AG10803 (cell line): ENCODE measurements at places on chromosomes 5 and 9.

DNA sequence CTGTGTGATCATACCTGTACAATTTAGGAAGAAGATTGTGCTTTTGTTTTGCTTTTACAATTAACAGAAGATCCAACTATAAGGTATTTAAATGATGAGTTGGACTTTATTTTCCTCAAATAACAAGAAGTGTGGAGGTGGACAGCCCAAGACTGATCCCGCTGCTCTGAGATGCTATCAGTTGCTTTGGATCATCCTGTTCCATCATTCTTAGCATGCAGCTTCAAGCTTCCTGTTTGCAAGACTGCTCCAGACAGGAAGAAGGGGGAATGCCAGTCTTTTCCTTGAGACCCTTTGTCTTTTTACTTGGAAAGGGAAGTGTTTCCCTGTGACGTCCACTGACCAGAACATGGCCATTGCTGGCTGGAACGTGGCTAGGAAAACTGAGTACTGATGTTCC is 250.8 kb downstream of the ZSWIM6 start:
- no peak for DNase-seq

DNA sequence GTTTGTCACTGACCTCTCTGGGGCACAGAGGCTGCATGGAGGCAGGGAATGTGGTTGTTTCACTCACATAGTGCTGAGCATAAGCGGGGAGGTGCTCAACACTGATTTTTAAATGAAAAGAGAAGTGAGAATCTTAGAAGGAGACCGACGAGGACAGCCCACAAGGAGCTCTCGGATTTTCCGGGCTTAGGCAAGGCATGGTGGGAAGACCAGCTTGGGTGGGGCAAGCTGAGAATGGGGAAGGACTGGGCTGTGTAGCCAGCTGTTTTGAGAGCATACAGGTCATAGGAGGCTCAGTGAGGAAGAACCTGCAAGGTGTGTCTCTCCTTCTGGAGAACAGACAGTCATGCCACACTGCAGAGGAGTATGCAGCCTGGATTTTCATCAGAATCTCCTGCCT is 86.0 kb upstream of the TNFSF8 start:
- DNase-seq = no peak

DNA sequence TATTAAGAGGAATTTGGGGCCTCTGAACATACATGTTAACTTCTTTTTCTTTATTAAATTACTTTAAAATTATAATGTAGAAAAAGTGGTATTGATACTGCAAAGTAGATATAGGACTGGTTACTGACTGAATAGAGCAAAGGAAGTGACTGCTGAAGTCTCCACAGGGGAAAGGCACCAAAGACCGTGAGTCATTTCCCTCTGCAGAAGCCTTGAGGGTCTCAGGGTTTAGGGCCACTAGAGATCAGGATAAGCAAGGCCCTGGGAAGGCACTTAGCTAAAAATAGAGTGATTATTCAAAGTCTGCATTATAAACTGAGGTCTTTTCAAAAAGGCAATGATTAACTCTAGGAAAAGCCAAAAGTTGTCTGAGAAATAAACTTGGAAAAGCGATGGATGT is 44.7 kb upstream of the ITGA1 start:
- DNase-seq = no peak

DNA sequence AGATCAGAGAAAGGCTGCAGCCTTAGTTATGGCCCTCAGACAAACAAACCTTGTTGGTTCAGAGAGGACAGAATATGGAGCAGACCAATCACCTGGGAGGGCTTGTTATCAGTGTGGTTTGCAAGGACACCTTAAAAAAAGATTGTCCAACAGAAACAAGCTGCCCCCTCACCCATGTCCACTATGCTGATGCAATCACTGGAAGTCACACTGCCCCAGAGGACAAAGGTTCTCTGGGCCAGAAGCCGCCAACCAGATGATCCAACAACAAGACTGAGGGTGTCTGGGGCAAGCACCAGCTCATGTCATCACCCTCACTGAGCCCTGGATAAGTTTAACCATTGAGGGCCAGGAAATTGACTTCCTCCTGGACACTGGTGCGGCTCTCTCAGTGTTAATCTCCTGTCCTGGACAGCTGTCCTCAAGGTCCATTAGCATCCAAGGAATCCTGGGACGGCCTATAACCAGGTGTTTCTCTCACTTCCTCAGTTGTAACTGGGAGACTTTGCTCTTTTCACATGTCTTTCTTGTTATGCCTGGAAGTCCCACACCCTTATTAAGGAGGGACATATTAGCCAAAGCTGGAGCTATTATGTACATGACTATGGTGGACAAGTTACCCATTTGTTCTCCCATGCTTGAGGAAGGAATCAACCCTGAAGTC is 36.9 kb upstream of the TBCA start:
- DNase-seq = no peak

GRCh38 chr5:54469622-54470021 is 14.1 kb downstream of the HSPB3 start:
- peak; percentile 22 for DNase-seq

DNA sequence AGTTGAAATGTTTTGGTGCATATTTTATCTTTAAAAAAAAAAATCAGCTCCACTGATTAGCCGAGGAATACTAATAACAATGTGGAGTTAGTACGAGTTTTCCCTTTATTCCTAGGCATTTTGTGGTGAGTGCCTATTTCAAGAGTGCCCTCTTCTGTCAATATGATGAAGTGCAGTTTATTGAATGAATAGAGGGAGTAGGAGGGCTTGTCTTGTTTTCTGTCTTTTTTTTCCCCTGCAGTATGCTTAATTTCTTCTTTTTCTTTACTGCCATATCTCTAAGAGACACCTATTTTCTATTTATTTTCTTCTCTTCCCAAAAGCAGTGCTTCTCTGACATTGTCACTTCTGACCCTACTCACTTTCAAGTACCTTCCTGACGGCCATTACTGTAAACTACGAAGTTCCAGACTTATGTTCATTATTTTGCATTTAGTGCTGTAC is 169.6 kb upstream of the PITX1 start:
- no peak for DNase-seq

DNA sequence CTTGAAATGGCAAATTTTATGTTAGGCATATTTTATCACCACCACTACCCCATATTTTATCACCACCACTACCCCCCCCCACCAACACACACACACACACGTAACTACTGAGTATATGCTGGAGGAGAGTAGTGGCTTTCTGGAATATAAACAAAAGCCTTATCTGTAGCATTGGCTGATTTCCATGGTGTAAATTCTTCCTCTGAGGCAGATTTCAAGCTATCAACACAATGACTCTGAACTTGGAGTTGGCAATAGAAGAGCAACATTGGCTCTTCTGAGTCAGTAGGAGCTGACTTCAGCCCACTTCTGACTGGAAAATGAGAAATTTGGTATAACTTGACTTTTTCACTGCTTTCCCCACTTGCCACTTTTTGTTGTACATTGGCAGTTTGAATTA is 143.0 kb downstream of the CAVIN4 start:
- DNase-seq = no peak

DNA sequence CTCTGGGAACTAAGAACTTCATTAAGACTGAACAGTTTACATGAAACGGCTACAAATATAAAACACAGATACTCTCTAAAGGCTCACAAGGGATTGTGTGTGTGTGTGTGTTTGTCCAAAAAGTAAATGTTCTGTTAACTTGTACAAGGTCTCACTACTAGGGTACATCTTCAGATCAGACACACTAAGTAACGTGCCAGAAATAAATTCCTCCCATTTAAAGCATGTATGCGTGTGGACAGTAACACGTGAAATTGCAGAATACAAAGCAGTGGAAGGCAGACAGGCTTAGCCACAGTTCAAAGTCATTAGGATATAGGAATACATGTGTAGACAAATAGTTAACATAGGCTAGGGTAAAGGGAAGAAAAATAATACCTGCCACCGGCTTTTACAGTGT is 1.8 kb downstream of the BNC2 start:
- DNase-seq = no peak

DNA sequence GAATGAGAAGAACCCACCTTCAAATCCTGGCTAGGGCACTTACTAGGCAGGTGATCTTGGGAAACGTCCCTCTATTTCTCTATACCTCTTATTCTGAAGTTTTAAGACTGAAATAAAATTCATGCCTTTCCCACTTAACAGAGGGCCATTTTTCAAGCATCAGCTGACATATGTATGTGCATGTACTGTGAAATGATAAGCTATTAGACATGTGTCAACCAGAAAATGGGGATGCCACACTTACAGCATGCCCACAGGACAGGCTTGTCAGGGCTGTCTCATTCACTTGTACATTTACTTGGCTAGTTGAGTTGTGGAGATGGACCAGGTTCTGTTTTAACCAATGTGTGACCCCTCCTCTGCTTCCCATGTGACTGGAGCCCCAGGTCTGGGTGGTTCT is 78.5 kb downstream of the C9orf152 start:
- no peak for DNase-seq

DNA sequence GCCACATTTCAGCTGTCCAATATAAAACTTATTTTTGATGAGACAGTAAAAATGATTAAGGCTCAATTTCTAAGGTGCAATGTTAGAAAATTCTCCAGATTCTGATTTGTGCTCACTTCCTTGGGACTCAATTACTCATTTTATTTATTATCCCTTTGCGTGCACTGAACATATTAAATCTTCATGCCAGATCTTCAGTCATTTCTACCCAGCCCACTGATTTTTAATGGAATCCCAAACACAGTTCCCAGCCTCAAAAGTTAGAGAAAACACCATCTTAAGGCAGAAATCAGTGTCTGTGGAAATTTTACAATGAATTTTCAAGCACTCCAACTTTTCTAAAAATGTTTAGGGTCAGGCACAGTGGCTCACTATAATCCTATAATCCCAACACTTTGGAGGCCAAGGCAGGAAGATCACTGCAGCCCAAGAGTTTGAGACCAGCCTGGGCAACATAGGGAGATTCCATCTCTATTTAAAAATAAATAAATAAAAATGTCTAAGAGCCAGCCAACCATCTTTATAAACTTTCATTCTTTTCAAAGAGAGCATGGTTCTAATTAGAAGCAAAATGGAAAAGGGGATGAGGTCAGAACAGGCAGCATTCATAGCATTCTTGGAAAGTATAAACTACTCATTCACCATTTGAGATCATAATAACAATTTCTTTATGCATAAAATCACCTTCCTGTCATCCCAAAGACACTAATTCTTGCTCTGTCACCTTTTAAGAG is 53.7 kb downstream of the TLE1 start:
- DNase-seq = peak; percentile 80

DNA sequence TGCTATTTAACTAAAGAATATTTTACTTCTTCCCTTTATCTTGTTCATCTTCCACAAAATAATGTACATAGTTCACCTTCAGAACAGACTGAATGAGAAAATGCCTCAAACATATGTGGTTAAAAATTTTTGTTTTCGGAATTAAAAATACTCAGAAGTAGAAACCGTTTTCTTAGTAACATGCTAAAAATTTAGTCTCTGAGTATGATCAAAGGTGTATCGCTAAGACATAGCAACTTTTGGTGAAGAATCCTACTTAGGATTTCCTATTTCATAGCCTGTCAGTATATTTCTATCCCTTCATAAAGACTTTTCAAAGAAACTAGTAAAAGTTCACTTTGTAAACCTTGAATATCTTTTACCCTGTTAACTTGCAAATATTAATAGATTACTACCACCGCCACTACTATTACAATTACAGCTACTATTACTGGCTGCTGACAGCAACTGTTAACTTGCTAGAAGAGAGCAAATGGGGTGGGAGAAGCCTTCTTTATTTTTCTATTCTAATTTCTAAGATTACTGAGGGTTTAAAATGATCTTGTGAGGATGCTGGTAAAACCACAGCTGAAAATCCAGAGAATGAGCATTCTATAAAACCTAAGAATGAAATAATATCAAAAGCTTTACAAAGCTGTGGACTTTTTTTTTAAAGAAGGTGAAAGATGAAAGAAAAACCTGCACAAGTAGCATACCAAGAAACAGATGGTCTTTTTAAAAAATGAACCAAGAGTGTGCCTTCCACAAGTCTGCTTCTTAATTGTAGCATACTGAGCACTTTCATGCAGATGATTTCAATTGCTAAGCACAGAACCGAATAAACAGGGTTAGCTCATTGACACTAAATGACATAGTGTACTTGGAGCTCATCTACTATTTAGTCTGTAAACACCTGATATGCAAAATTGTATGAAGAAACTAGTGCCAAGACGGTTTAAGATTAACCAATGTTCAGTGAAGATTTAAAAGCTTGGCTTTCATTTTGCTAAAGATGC is 246.3 kb upstream of the EFNA5 start:
- no peak for DNase-seq

DNA sequence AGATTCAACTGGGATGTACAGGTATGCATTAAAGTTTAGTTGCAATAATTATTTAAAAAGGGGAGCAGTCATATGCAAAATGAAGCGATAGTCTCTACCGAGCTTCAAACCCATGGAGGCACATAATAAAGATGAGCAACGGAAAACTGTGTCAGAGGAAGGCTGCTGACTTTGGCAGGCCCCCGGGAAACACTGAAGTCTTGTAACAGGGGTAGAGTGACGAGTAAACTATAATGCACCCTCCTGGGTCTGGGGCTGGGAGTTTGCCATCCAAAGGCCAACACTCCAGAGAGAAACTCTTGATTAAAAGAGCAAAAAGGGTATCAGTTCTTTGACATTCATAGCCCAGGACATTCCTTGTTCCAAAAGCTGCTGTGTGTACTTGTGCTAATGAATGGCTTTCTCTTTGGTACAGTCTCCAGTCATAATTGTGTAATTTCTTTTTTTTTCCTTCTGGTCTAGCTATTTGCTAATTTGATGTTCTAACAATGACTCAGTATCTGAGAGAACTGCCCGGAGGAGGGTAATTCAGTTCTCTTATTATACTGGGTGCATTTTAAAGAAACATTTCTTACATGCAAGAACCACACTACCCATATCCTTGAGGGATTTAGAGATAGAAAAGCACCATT is 59.2 kb downstream of the TNC start:
- peak; percentile 83 for DNase-seq

DNA sequence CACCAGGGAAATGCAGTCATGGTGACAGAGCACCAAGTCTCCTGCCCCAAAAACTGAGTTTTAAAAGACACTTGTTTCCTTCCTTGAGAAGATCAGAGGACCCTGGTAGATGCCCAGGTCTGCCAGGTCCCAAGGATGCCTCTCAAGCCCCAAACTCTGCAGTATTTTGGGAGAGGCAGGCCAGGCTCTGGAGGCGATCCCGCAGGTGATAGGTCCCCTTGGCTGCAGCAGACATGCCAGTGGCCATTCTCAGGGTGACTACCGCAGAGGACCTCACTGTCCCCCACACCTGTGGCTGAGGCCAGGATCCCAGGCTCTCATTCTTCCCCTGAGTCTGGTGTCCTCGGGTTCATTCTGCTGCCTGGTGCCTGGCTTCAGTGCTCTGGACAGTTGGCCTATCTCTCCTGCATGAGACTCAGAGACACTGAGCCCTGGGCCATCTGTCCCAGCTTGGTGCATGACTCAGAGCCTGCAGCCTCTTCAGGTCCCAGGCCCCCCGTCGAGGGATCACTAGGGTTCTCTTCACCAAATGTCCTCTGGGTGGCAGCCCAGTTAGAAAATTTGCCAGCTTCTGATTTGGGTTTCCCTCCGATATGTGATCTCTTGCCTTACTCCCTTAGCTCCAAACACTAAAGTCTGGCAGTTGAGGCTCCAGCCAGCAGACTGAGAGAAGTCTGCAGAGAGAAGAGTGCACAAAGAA is 59.7 kb upstream of the GARNL3 start:
- DNase-seq = peak; percentile 52

- no peak for DNase-seq
These were observed 93.8 kb downstream of the ADAMTS2 start for GRCh38 chr5:179251276-179251969.
